ENCODE measurements at places on chromosomes 4 and X.

GRCh38 chrX:17860811-17861488 lies at the start of gene RAI2:
RAI2 (minus strand) TSS chrX:17861298; CDS start chrX:17802010, 59,288 bp downstream.
- no peak for DNase-seq

- no peak for DNase-seq
Observed at GRCh38 chrX:134885336-134886001, 105.3 kb upstream of the SMIM10 start.

DNA sequence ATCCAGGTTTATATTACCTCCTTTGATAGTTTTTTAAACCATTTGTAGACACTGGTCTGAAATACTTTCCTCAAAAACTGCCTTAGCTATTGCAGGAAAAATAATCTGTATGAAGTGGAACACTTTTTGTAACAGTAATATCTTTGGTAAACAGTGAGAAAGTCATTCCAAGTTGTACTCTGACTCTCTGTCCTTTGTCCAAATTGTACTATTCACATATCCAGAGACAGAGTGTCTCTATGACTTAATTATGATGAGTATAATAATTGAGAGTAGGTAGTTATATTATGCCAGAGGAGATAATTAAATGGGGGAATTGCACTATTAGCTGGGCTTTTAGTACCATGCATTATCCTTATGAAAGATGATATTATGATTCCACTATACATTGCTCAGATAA lies 112.6 kb upstream of the LCORL start:
- DNase-seq = no peak

GRCh38 chr4:112175840-112176239 lies 30.6 kb downstream of the FAM241A start:
- no peak for DNase-seq

DNA sequence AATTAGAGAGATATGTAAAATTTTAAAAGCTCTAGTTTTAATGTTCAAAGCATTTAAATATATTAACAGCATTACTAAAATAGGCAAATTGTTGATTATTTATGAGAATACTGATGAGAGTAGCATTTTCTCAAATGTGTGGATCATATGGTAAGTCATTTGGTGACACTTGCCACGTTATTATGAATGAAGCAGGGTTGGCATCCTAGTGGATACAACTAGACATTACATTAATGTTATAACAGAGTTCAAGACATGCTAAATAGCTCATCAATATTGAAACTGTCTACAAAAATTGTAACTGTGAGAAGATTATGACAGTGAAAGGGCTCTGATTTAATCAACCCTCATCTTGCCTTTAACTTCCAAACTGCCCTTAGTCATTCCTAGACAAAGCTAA lies 171.1 kb downstream of the PDGFC start:
- no peak for DNase-seq

DNA sequence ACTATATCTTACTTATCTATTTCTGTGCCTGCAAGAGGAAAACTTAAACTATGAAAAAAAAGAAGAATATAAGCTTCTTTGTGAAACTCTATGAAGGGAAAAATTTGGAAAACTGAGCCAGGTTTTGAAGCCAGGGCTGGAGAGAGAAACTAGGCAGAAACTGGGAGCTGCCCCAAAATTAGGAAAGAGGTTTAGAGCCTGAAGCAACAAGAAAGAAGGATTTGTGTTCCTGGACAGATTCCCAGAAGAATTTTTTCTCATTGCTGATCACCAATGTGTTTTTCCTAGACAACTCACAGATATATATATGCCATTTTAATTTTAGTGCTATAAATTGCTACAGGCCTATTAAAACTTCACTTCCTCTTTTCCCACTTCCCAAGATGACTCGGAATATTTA lies 245.0 kb upstream of the GEMIN8 start:
- peak; percentile 0 for DNase-seq

- no peak for DNase-seq
Observed at GRCh38 chr4:98452091-98452490, 190.9 kb downstream of the RAP1GDS1 start.

DNA sequence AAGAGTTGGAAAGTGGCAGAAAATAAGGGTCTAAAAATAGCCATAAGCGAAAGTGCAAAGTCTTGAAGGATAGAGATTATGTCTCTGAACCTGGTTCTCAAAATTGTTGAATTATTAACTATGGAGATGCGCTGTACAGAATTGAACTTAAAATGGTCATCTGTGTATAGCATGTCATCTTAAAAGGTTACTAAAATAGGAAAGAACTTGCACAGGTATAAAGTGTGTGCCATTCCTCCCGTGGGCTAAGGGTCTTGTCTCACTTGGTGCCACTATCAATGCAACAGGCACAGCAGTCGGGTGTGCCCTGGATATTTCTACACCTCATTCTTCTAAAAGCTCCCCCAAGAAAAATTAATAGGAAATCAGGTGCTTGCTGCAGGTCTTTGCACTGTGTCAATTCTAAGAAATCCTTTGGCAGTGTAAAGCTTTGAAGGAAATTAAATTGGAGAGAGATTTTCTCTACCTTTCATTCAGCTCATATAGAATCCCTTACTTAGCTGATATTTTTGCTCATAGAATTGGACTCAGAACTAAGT lies 2.4 kb downstream of the SORBS2 start:
- no peak for DNase-seq

DNA sequence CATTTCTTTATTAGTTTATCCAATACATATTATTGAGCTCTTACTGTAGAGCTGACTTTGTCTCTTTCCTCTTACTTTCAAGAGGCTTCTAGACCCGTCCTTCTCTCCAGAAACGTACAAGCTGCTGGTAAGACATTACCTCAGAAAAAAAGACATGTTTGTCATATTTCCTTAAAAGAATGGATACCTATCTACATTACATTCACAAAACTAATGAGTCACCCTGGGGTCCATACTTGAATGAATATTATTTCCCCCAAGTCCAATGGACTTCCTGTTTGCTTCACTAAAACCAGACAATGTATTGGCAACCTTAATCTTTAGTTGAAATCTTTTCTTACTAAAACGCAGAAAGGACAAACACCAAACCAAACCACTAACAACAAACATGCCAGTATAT lies 176.5 kb upstream of the CLNK start:
- DNase-seq = no peak

DNA sequence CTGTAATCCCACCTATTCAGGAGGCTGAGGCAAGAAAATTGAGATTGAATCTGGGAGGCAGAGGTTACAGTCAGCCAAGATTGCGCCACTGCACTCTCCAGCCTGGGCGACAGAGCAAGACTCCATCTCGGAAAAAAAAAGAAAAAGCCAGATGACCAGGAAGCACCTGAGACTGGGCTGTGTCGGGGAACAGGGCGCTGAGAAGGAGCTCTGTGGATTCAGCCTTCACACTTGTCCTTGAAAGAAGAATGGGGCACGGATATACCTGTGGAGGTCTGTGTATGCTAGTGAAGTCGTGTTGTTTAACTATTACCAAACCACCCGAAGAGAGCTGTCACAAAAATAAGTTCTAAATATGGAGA lies 39.3 kb upstream of the TADA2B start:
- DNase-seq = no peak

- DNase-seq = no peak
Observed at GRCh38 chr4:122946142-122946541, 23.7 kb upstream of the NUDT6 start.

DNA sequence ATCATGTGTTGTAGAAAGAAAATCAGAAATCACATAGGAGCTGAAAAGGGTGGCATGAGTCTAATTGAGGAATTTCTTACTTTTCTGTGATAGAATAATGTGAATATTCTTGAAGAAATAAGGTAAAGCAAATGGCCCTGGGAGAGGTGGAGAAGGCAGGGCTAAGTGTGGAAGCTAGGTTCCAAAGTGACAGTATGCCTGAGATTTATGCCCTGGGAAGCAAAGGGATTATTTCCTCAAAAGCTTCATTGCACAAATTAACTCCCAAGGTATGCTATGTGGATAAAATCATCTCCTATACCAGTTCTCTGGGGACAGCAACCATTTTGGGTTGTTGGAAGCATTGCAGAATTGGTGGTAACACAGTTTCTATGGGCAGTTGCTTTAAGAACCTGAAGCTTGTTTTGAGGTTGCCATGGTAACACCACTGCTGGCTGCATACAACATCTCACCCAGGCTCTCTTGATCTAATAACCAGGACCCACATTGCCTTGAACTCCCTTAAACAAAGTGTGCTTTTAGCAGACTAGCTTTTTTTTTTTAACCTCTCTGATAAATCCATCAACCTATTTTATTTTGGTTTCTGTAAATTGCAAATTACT lies 21.0 kb downstream of the MAOA start:
- DNase-seq = no peak

- no peak for DNase-seq
Observed at GRCh38 chr4:31085689-31086088, 365.5 kb downstream of the PCDH7 start.

- no peak for DNase-seq
Observed at GRCh38 chr4:150002561-150002960, 75.7 kb upstream of the DCLK2 start.

GRCh38 chr4:78377555-78377954 lies 174.0 kb upstream of the ANXA3 start:
- no peak for DNase-seq

GRCh38 chrX:150226223-150226965 lies 136.7 kb upstream of the MAMLD1 start:
- DNase-seq = no peak

DNA sequence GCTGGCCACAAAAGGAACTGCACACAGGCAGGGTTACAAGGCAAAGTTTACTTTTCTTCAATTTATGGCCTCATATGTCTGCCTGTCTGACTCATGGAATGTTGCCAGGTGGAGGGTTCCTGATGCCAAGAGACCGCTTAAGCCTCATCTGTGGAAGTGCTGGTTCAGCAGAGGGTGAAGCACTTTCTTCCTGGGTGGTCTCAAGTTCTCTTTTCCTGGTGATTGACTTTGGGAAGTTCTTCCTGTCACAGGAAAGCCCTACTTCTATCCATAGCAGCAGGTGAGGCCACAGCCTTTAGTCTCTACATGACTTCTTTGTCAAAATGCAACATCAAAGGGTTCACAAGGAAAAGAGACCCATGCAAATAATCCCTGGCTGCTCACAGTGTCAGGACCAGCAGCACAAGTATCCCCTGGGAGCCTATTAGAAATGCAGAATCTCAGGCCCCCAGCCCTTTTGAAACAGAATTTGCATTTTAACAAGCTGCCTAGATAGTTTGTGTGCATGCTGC lies 81.4 kb upstream of the IGFBP7 start:
- no peak for DNase-seq

DNA sequence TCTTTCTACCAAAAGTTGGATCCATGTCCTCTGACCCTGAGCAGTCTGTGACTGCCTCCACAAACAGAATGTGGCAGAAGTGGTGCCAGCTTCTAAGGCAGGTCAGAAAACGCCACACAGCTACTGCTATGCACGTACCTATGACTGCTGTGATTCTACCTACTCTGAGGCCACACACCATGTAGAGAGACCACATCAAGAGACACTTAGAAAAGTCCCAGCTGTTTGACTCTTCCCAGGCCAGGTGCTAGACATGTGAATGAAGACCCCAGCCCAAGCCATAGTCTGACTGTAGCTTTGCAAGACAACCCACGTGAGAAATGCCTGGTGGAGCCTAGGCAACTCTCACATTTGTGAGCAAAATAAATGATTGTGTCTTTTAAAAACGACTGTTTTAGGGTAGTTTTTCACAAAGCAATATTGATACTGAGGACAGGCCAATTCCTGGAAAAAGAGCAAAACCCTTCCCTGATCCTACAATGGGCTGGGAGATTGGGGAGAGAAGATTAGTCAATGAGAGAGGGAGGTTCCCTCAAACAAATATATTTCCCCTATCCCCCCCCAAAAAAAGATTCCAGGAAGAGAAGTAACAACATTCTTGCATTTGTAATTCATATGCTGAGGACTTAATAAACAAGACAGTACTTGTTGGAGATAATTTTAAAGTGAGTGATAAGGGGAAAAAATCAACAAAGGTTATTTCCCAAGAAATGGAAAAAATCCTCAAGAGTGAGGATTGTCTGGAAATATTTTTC lies 33.3 kb downstream of the FRYL start:
- DNase-seq = no peak

DNA sequence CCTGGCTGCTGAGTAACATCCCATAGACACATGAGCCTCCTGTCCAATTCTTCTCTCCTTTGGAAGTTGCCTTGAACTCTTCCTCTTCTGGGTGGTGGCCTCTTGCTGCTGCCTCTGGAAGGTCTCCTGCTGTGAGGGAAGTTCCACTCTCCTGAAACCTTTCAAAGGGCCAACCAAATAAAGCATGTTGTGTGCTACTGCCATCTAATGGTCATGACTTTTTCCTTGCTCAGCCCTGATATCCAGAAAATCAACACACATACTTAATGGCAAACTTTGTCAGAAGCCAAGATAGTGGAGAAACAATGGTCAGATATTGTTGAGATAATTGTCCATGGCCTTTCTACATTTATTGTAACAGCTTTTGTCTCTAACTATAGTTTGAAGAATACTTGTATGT lies 19.1 kb upstream of the ZXDA start:
- DNase-seq = no peak

GRCh38 chr4:86338989-86339388 lies 20.9 kb downstream of the MAPK10 start:
- no peak for DNase-seq

- DNase-seq = no peak
Observed at GRCh38 chrX:122363112-122363795, 820.8 kb upstream of the GRIA3 start.

GRCh38 chr4:158624889-158625478 lies 46.7 kb downstream of the C4orf46 start:
- DNase-seq = peak; percentile 0

DNA sequence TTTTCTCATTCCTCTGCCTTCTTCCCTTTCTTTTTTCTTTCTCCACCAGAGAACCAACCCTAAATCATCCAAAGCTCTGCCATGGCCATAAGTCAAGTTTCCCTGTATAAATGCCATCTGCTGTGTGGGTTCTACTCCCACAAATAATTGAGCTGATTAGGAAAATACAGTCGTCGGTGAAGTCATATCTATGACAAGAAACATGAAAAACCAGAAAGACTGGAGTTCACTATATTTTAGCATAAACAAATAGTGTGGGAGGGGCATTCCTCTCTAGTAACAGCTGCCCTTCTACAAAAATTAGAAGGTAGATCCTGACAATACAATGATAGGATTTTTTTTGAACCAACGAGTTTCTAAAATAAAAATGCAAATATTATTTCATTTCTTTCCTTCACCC lies 48.8 kb downstream of the SPOCK3 start:
- no peak for DNase-seq

DNA sequence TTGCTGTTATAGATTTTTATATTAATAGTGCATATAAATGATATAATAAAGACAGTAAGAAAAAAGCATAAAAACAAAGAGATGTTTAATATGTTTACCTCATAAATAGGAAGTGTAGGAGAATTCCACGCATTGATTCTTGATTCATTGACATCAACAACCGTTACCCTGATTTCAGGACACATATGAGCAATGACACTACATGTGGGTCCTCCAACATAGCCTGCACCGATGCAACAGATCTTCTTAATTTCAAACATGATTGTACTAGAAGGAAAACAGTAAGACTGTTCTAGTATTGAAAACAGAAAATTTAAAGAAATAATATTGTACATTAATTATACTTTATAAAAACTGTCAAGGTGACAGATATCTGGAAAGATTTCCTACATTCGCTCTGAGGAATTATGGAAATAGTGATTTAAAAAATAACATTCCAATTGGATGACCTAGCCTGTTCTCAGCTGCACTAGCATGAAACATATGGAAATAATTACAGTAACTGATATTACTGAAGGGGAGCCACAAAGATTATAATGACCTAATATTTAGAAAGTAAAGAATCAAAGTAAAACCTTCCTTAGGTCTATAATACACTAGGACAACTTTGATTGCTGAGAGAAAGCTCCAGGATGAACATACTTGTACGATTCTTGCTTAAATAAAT lies 5.9 kb downstream of the UGDH start:
- DNase-seq = no peak

GRCh38 chr4:94412019-94412657 lies 39.6 kb upstream of the PDLIM5 start:
- DNase-seq = no peak

GRCh38 chr4:93384887-93385286 lies 443.7 kb upstream of the ATOH1 start:
- no peak for DNase-seq
